ENCODE measurements at places on chromosomes 7 and 10. TPM values are rescaled to one million over a fixed set of nuclear protein-coding genes. Genes with fewer than 3 reads are reported as not detected.

The LRRTM3 gene
- total RNA-seq = not detected

The SGMS1 gene
- total RNA-seq = 9.0 TPM

The CCT6A gene
- 182 TPM for total RNA-seq

The ADCYAP1R1 gene
- not detected for total RNA-seq

The HTRA1 gene
- not detected for total RNA-seq

The PTF1A gene
- total RNA-seq = not detected

The LARP4B gene
- 97.5 TPM for total RNA-seq

The CHST3 gene
- total RNA-seq = 0.46 TPM

The SLC35G1 gene
- total RNA-seq = 4.1 TPM

The WEE2 gene
- not detected for total RNA-seq

The PON1 gene
- not detected for total RNA-seq
